ENCODE measurements at places on chromosomes 4 and X. TPM values are rescaled to one million over a fixed set of nuclear protein-coding genes. Genes with fewer than 3 reads are reported as not detected.

HERC5 gene
- total RNA-seq = 36.7 TPM

FTSJ1 gene
- 49.6 TPM for total RNA-seq

KCNIP4 gene
- total RNA-seq = not detected

PRDM5 gene
- total RNA-seq = 8.5 TPM

SLC6A8 gene
- total RNA-seq = 58.8 TPM

CDX4 gene
- not detected for total RNA-seq

FGA gene
- not detected for total RNA-seq

ADAM29 gene
- total RNA-seq = not detected

TMEM150C gene
- total RNA-seq = under 0.01 TPM

HPF1 gene
- 30.6 TPM for total RNA-seq

NPY1R gene
- not detected for total RNA-seq

CPLX1 gene
- not detected for total RNA-seq

GCNA gene
- 1.8 TPM for total RNA-seq

ERAS gene
- not detected for total RNA-seq
